CD4-positive, alpha-beta T cell treated with Interleukin-4 for 1 hour (primary cell): ENCODE measurements at places on chromosomes 1 and 21.
A peak's percentile ranks its signal among the peaks of the same experiment; 100 is the strongest.

DNA sequence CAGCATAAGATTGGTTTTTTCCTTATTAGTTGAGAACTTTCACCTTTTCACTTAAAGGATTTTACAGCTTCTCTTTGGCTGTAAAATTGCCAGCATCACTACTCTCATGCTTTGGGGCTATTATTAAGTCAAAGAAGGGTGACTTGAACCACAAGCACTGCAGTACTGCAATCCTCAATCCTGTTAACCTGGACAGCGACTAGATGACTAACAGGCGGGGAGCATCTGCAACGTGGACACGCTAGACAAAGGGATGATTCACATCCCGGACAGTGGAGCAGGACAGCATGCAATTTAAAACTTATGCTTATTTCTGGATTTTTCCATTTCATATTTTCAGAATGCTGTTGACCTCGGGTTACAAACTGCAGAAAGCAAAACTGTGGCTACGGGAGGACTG, 8.1 kb downstream of the ARV1 start:
- DNase-seq = no peak

- no peak for DNase-seq
Measured at GRCh38 chr1:218304281-218305039, 19.4 kb downstream of the RRP15 start.

DNA sequence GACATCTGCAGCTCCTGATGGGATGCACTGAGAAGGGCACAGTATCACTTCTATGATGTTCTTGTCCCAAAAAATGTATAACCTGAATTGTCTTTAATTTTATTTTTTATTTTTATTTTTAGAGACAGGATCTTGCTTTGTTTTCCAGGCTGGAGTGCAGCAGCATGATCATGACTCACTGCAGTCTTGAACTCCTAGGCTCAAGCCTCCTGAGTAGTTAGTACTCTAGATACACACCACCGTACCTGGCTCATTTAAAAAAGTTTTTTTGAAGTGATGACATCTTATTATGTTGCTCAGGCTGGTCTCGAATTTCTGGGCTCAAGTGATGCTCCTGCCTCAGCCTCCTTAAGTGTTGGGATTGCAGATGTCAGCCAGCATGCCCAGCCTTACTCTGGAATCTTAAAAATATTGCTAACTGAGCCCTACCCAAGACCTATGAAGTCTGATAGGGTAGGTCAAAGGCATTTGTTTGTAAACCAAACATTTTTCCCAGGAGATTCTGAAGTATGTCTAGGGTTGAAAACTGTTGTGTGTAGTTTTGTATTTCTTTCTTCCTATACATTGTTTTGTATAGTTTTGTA, 68.9 kb downstream of the ATF6 start:
- DNase-seq = no peak

- no peak for DNase-seq
Measured at GRCh38 chr1:101781201-101781831, 215.4 kb downstream of the OLFM3 start.

- no peak for DNase-seq
Measured at GRCh38 chr1:225654688-225655508, 2.0 kb upstream of the ENAH start.

- DNase-seq = no peak
Measured at GRCh38 chr1:29237129-29237821, 953 bp downstream of the PTPRU start.

DNA sequence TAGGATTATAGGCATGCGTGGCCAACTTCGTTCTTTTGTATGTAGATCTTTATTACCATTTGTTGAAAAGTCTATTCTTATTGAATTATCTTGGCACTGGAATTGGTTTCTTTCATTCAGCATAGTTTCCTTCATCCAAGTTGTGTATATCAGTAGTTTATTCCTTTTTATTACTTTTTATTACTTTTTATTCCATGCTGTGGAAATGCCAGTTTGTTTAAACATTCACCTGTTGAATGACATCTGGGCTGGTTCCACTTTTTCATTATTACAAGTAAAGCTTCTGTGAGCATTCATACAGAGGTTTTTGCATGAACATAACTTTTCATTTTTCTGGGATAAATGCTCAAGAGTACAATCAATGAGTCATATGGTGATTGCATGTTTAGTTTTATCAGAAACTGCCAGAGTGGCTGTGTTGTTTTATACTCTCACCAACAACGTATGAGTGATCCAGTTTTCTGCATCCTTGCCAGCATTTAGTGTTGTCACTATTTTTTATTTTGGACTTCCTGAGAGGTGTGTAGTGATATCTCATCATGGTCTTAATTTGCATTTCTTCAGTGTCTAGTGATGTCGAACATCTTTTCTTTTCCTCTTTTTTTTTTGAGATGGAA, 28.6 kb downstream of the PTPRU start:
- no peak for DNase-seq

- no peak for DNase-seq
Measured at GRCh38 chr21:44815852-44816628, 1.8 kb downstream of the SUMO3 start.

GRCh38 chr1:203751051-203751450, 13.9 kb upstream of the LAX1 start:
- DNase-seq = no peak

DNA sequence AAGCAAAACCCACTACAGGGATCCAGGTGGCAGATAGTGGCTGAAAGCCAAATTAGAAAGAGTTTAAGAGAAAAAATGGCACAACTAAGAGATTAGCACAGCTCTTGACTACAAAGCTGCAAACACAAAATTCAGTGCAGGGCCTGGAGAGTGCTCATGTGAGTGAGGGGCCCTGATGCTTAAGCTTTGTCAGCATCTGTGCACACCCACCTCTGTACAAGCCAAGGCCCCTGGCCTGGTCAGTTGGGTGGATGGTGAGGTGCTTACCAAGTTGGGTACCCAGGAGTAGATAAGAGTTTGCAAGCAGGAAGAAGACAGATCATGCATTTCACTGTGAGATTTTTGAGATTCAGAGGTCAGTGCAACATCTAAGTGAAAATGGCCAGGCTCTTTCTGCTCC, 62.7 kb upstream of the ATP1B1 start:
- no peak for DNase-seq

DNA sequence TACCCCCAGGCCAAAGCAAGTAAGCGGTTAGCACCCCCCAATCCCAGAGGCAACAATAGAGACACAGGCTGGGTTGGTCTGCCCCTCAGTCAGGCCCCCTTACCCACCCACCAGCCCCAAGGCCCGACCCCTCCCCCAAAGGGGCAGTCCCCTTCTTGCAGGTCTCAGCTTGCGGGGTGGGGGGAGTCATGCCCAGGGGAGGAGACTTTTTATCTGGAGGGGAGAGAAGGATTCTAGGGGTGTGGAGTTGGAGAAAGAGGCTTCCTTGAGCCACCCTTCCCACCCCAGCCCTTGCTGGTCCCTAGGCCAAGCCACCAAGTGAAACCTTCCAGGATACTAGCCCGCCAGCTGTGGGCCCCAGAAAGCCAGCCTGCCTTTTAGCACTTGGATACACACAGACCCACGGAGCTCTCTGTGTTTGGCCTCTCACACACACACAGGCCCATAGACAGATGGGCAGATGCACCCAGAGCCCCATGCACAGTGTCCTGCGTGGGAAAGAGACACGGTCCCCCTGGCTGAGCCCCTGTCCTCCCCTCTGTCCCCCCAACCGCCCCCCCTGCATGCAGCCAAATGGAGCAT, 7.1 kb downstream of the TMEM54 start:
- no peak for DNase-seq

- peak; percentile 83 for DNase-seq
Measured at GRCh38 chr1:234980645-234981396, 147.8 kb downstream of the TOMM20 start.

DNA sequence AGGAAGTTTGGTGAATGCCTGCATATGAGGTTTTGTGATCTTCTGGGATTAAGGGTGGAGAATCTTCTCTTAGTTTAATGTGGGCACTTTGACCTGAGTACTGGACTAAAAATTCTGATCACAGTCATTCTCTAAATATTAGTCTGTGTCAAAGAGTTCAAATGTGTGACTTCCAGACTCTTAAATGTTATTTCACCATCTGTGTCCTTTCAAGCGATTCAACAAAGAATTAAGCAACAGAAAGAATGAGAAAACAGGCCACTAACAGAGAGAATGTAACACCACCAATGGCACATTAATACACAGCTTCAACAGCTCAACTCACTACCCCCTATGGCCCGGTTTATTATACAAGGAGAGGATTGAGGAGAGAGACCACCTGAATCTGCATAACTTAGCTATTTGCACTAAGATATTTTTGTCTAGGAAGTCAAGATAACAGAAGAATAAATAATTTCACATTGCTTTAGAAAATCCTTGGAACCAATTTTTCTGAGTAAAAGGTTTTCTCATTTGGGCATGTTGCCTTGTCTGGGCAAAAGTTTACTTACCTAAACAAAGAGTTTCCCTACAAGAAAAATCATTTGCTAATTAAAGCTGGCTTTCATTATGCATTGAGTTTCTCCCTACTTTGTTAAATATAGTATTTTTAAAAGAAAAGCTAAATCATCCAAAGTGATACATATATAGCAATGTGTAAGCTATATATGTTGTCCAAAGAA, 1313.7 kb downstream of the NCAM2 start:
- no peak for DNase-seq
